Posterior cingulate gyrus (tissue), 11 donors: ENCODE measurements at places on chromosomes 4 and X.

GRCh38 chrX:13697976-13698375, 9.0 kb downstream of the RAB9A start:
- DNase-seq = no peak

DNA sequence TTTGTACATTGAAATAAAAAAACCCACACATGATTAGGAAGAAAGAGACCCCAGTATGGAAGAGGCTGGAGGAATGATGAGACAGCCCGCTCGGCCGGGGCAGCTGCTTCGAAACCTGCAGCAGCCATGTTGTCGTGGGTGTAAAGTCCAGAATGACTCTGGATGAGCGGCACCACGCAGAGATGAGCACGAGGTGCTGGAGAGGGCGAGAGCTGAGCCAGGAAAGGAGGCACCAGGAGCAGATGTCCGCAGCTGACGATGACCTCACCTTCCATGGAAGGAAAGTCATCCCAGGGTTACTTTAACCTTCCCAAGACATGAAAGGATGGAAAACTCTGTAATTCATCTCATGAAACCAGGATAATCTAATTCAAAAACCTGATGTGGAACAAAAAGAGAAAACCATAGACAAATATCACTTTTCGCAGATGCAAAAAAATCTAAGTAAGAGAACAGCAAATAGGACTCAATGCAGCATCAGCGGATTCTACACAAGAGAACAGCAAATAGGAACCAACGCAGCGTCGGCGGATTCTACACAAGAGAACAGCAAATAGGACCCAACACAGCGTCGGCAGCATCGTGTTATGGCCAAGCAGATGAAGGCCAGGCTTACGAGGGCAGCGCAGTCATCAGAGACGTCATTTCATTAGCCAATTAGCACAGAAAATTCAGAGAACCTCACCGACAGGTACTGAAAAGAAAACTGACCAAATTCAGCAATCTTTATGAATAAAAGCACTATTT, 25.9 kb upstream of the SPON2 start:
- peak; percentile 4 for DNase-seq

DNA sequence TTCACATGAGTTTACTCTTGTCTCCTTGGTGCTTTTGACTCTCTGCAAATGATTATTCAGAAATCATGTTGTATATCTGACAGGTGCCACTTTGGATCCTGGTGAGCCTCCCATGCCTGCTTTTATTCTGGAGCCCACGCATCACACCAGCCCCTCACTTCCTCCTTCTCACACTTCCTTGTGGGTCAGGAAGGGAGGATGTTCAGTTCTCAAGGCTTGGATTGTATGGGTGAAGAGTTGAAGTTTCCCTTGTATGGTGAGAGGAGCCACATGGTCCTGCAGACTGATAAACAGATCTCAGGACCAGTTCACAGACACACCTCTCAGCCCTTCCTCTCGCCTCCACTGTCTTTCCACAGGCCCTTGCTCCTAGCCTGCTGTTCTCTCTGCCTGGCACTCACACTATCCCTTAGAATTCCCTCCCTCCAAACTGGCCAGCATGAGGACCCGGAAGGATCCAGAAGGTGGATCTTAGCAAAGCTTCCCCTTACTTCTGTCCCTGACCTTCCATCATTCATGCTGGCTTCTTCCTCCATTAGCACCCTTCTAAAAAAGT, 92.1 kb downstream of the STK32B start:
- DNase-seq = no peak

GRCh38 chr4:166724369-166724768, 509.9 kb downstream of the SPOCK3 start:
- DNase-seq = no peak

DNA sequence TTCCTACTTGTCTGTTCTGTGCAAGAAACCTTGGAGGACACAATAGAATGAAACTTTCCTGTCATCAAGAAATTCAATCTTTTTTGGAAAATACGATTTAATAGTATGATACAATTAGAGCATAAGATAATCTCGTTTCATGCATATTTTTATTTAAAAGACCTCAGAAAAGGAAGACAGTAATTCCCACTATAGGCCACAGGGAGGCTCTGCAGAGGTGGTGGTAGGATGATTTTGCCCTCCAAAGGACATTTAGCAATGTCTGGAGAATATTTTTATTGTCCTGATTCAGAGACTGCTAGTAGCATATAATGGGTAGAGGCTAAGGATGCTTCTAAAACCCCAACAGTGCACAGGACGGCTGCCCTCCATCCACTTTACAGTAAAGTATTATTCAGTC, 68.7 kb downstream of the PAK3 start:
- no peak for DNase-seq

- DNase-seq = no peak
Measured at GRCh38 chrX:46653482-46653881, 79.9 kb downstream of the CHST7 start.

DNA sequence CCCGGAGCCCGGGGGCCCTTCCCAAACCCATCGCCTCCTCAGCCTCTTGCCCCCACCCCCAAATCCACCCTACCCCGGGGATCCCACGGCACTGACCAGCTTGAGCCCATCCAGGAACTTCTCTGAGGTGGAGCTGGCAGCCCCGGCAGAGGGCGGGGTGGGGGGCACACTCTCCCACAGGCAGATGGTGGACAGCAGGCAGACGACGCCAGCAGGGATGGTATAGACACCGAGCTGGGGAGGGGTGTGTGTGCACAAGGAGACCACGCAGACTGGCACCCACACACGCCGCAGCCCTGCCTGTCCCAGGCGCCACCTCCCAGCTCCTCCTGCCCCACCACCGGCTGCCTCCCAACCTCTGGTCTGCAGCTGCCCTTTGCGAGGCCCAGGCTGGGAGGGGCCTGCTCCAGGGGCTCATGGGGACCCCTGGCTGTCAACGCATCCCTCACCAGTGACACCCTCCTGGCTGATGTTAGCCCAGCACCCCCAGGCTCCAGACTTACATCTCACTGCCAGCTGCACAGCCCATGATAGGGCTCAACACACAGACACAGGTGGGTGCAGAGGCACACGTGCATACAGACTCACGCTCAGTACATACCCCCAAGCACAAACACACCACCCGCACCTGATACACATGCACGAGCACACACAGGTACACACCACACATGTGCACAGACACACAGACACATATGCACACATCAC, 4.2 kb downstream of the SLC49A3 start:
- DNase-seq = no peak

- DNase-seq = no peak
Measured at GRCh38 chr4:26171501-26171900, 149.3 kb upstream of the RBPJ start.
